ENCODE measurements at places on chromosomes 1 and 21.

GRCh38 chr1:119004781-119005180 lies 16.6 kb upstream of the TBX15 start:
- DNase-seq, result no peak

DNA sequence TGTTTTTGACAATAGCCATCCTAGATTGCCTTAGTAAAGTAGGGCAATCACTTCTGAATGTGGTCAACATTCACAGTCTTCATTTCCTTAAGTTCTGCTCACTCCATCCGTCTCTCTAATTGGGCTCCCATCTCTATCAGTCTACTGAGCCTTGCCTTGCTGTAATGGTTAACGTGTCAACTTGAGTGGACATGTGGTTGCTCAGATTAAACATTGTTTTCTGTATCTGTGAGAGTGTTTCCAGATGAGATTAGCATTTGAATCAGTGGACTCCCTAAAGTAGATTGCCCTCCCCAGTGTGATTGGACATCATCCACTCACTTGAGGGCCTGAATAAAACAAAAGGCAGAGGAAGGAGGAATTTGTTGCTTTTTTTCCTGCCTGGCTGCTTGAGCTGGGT lies 26.4 kb downstream of the C1orf216 start:
- DNase-seq, result no peak

GRCh38 chr1:6776895-6777294 lies 8.4 kb upstream of the CAMTA1 start:
- no peak for DNase-seq

DNA sequence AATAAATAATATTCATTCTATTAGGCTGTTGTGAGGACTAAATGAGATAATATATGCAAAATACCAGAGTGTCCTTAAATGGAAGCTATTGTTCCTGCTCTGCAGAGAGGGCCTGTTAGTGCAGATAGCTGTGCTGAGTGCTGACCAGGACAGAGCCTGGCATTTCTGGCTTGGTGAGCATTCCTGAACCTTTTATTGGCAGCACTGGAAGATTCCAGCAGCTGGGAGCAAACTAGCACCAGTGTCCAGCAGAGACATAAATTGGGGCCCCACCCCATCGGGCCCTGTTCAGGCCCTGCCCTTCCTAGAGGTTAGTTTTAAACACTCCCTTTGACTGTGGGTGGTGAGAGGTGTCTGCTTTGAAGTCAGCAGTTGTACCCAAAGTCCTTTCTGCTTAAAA lies 85.9 kb upstream of the GADD45A start:
- DNase-seq, result no peak

DNA sequence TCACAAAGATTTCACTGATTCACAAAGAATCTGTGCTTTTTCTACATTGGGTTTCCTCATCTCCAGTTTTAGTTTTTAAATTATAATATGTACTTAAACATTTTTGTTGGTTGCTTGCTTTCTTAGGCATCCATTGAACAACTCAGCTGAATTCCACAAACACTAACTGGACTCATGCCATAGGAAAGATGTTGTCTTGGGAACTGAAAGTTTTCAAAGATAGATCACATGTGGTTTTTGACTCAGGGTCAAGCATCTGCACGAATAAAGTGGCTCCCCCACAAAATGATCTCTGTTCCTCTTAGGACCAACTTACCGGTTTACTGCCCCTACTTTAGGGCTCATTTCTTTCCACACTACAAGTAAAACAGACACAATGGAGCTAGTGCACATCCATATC lies 3.1 kb upstream of the KRTAP21-1 start:
- no peak for DNase-seq

DNA sequence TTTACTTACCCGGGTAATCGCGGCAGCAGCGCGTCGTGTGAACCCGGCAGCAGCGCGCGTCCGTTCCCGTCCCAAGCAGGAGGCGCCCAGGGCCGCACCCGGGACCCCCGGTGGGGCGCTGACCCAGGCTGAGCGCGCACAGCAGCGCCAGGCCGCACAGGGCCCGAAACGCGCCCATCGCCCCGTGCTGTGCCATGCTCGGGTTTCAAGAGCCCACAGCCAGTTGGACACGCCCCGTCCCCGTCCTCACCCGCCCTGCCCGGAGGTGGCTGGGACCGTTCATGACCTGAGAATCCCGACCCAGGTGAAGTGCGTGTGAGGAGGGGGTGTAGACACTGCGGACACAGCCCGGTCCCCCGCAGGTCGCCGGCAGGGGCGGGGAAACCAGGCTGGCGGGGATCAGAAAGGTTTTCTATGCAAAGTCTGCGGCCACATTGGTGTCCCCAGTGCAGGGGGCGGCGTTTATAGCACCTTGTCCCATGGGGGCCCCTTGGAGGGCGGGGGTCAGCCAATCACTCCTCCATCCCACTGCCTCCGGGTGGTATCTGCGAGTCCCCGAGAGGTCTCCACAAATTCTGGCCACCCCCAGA lies at the start of gene TNFRSF18:
TNFRSF18 (minus strand) TSS at position 217 of the 590 bp plus-strand sequence; CDS start at position 196, 21 bp downstream.
- DNase-seq, result no peak

DNA sequence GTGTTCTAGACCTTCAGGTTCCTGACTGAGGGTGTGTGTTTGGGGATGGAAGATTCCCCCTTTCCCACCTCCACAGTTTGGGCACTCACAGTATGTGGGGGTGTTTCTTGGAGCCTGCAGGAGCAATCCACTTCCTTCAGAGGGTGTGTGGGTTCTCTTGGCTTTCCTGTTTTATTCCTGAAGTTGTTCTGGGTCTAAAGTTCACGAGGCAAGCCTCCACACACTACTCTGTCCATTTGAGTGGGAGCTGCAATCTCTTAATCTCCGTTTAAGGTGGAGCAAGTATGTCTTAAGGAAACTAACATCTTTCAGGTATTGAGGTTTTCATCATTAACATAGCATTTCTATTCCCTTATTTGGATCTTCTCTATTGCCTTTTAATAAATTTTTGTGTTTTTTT lies 141.8 kb downstream of the TENT5C start:
- no peak for DNase-seq

GRCh38 chr1:182069028-182069466 lies 7.5 kb upstream of the ZNF648 start:
- peak; percentile 21 for DNase-seq

GRCh38 chr21:36695671-36696389 lies 3.1 kb upstream of the SIM2 start:
- no peak for DNase-seq

GRCh38 chr1:150180474-150180873 lies 30.8 kb downstream of the PLEKHO1 start:
- no peak for DNase-seq

GRCh38 chr21:38864964-38865363 lies 59.2 kb downstream of the ETS2 start:
- DNase-seq, result no peak

GRCh38 chr1:67171978-67172377 lies 5.7 kb downstream of the IL23R start:
- no peak for DNase-seq

DNA sequence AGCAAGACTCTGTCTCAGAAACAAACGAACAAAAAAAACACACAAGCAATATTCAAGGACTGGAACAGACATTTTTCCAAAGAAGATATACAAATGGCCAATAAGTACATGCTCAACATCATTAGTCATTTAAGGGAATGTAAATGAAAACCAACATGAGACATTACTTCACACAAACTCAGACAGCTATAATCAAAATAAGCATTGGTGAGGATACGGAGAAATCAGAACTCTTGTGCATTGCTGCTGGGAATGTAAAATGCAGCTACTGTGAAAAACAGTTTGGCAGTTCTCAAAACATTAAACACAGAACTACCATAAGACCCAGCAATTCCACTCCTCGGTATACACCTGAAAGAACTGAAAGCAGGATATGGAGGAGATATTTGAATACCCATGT lies 15.4 kb downstream of the NOL9 start:
- DNase-seq, result peak; percentile 93

- no peak for DNase-seq
Measured at GRCh38 chr21:43588957-43589356, 70.3 kb downstream of the HSF2BP start.

DNA sequence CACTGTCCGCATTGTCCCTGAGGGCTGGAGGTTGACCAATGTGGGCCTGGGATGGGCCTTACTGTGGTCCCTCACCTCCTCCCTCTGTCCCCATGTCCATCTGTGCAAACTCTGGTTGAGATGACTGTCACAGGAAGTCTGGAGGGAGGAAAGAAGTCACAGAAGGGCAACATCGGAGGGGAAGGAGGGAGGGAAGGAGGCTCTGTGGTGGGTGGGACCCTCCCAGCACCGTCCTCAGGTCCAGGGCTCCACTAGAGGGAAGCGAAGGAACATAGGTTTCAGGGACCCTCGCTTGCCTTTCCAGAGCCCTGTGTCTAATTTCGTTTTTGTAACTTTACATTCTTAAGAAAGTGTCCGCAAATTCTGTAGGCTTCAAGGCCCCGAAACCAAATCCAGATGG lies 111.3 kb upstream of the SLC44A3 start:
- no peak for DNase-seq

- DNase-seq, result no peak
Measured at GRCh38 chr1:111963985-111964738, 25.3 kb downstream of the KCND3 start.

DNA sequence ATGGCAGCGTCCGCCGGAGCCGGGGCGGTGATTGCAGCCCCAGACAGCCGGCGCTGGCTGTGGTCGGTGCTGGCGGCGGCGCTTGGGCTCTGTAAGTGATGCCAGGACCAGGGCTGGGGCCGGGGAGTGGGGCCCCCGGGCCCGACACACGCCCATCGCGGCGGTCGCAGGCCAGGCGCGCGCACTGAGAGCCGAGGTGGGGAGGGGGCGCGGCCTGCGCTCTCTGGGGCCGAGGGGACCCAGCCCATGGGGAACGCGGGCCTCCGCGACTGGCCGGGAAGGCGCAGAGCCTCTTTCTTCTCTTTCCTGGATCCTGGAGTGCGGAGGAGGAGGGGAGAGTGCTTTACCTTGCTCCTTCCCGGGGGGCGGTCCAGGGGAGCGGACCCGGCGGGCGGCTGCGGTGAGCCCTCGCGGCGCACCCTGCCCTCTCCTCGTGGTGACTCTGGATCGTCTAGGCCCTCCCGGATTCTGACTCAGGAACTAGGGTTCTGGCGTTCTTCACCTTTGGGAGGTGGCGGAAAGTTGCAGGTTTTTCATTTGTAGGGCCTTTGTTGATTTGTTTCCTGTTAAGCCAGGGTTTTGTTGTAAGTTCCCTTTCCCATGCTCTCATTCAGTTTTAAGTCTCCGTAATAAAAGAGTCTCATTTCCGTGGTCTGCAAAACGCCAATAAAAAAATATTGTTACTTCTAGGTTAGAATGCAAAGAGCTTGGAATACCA lies 529 bp downstream of the MPZL1 start:
- DNase-seq, result peak; percentile 40

DNA sequence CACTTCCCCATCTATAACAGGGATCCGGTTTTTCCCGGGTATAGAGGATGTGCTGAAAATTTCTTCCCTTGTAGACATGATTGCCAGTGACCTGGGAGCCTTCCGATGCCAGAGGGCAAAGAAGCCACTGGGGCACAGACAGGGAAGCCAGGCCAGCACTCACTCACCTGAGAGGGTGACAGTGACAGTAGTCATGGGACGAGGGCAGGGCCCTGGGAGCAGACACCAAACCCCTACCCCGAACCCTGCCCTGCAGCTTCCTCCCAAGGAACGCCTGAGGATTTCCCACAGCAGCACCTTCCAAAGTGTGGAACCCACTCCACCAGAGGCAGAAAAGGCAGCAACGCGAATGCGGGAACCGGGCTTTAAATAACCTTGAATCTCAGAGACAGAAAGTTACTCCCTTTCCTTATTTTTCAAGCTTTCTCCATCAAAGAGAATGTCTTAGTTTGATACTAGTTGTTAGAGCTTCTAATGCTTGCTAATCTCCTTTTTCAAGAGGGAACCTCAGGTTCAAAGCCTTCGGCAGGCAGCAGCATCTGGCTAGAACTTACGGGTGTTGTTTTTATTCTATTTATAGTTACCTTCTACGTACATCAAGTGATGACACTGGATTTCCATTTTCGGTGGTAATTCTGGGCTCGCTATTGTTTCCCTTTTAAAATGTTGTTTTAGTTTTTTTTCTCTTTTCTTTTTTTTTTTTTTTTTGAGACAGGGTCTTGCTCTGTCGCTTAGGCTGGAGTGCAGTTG lies 2.8 kb downstream of the DDOST start:
- DNase-seq, result no peak

DNA sequence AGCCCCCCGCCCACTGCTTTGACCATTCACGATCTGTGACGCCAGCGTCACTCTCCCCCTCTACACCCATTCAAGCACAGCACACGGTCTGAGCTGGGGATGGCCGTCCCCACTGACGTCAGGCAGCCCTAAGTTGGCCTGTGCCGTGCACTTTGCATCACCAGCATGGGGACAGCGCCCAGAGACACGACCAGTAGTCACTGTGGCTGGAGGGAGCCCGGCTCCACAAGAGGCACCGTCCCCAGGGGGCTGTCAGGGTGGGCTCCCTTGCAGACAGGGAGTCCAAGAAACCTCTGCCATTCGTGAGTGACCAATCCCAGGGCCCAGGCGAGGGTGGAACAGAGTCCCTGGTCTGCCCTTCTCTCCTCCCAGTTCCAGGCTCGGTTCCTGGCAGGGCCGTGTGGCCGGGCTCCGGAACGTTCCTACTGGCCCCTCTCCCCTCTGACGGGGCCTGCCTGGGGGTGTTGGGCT lies 2.3 kb downstream of the KRTAP10-8 start:
- DNase-seq, result no peak

DNA sequence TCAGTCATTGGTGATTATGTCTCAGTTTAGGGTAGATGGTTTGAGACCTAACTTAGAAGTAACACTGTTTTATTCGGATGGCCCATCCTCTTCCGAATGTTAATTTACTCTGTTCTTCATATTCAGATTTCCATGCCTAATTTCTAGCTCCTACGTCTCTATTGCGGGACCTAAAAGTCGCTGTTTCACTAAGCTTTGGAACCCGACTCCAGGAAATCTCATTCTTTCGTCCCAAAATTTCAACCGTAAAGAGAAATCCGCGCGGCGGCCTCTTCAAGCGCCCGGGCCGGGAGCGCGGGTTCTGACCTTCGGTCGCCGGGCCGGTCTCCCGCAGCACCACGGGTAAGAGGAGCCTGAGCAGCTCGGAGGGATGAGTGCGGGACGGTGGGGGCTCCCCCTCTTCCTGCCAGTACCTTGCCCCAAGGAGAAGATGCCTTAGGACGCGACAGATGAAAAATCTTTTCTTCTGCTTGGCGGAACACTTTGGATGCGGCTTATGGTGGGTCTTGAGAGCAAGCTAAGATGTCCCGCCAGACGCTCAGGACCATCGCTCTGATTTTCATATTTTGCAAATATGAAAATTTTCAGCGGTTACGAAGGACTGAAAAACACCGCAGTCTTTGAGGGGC lies 128.7 kb downstream of the PPIAL4G start:
- no peak for DNase-seq

GRCh38 chr1:226798427-226799411 lies 59.6 kb upstream of the ITPKB start:
- DNase-seq, result no peak

- no peak for DNase-seq
Measured at GRCh38 chr1:64711266-64711665, 33.6 kb upstream of the RAVER2 start.

GRCh38 chr1:239951511-239952140 lies 140.1 kb upstream of the FMN2 start:
- peak; percentile 76 for DNase-seq
